ENCODE measurements at places on chromosomes 6 and 20.

GRCh38 chr6:145621776-145622175 lies 113.5 kb downstream of the EPM2A start:
- peaks cover 4% of the 10 kb centered on the region for H3K4me1 ChIP-seq
- H3K36me3 ChIP-seq = no peaks in the 10 kb centered on the region
- no peak overlapping the region for H3K4me3 ChIP-seq
- no peaks in the 10 kb centered on the region for H3K27me3 ChIP-seq
- no peak overlapping the region for H3K27ac ChIP-seq

GRCh38 chr20:51460569-51461265 lies 81.8 kb downstream of the NFATC2 start:
- H3K4me3 ChIP-seq = no peak overlapping the region
- H3K27me3 ChIP-seq = no peaks in the 10 kb centered on the region
- no peak for DNase-seq
- H3K4me1 ChIP-seq = peaks cover 20% of the 10 kb centered on the region

DNA sequence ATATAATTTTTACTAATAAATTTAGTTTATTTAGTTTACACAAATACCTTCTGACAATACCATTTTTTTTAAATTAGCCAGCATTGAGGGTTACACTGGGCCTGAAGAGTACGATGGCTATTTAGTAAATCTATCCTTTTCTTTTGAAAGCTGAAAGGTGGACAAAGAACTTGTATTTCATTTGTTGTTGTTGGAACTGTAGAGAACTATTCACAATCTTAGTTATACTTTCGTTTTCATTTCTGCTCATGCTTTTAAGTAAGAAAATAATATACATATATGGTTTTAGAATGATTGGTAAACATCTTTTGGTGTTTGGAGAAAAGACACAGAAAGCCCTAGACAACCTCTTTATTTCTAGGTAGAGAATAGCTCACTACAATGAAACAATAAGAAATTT lies 165.3 kb upstream of the FAM83B start:
- no peaks in the 10 kb centered on the region for H3K36me3 ChIP-seq
- no peak overlapping the region for H3K4me3 ChIP-seq
- DNase-seq = no peak
- H3K27ac ChIP-seq = no peak overlapping the region

- no peak overlapping the region for H3K27ac ChIP-seq
- no peaks in the 10 kb centered on the region for H3K36me3 ChIP-seq
- H3K27me3 ChIP-seq = no peaks in the 10 kb centered on the region
- H3K4me3 ChIP-seq = no peak overlapping the region
- DNase-seq = no peak
- no peaks in the 10 kb centered on the region for H3K4me1 ChIP-seq
Observed at GRCh38 chr6:166736634-166737033, 109.6 kb upstream of the RPS6KA2 start.

DNA sequence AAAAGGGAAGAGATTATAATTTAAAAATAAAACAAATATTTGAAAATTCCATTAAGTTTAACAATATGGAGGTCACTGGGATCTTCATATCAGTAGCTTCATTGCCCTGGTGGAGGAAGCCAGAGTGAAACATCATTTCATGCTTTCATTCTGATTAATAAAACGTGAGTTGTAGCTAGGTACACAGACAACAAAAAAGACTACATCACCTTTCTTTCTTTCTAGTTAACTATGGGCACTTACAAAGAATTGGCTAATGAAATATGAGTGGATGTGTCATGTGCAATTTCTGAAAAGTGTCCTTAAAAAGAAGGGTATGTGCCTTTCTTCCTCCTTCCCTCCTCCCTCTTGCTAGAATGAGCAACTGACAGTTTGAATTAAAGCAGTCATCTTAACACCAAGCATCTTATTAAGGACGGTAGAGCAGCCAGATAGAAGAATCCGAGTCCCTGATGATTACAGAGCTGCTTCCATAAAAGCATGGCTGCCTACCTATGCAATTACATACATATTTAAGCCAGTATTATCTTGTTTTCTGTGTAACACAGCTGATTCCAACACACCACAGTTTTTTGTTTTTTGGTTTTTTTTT lies 3.4 kb downstream of the SERAC1 start:
- H3K27ac ChIP-seq = peak overlapping the region; percentile 19
- H3K4me1 ChIP-seq = peaks cover 34% of the 10 kb centered on the region
- no peaks in the 10 kb centered on the region for H3K27me3 ChIP-seq
- peaks cover 8% of the 10 kb centered on the region for H3K36me3 ChIP-seq

GRCh38 chr20:34831936-34832335 lies 6.5 kb upstream of the NCOA6 start:
- H3K4me3 ChIP-seq = no peak overlapping the region
- no peak for DNase-seq
- no peaks in the 10 kb centered on the region for H3K36me3 ChIP-seq
- peaks cover 23% of the 10 kb centered on the region for H3K27me3 ChIP-seq

- H3K4me3 ChIP-seq = peak overlapping the region; percentile 76
- H3K4me1 ChIP-seq = peaks cover 52% of the 10 kb centered on the region
- no peaks in the 10 kb centered on the region for H3K27me3 ChIP-seq
- peak; percentile 69 for DNase-seq
Observed at GRCh38 chr6:127971945-127972391, 71.1 kb upstream of the THEMIS start.

GRCh38 chr20:23005776-23006175 lies 29.3 kb upstream of the SSTR4 start:
- no peak overlapping the region for H3K27ac ChIP-seq
- no peak for DNase-seq
- no peaks in the 10 kb centered on the region for H3K4me1 ChIP-seq
- H3K36me3 ChIP-seq = no peaks in the 10 kb centered on the region
- H3K27me3 ChIP-seq = no peaks in the 10 kb centered on the region
- no peak overlapping the region for H3K4me3 ChIP-seq

DNA sequence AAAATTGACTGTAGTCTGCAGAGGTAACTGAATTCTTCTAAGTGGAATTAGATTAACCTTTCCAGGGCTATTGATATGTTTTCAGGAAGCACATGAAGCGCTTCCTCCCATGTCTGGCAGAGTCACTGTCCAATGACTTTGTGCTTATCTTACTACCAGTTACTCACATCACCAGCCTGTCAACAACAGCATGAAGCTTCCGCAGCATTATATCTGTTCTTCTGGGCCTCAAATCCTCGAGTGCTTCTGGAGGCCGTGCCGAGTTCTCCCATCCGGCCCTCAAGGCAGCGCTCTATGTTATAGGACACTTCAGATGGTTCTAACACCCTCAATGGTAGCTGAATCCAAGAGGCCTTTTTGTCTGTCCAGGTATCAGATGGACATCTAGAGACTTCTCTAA lies 33.2 kb downstream of the PSMG4 start:
- H3K27me3 ChIP-seq = no peaks in the 10 kb centered on the region
- H3K27ac ChIP-seq = no peak overlapping the region
- H3K4me3 ChIP-seq = no peak overlapping the region
- no peak for DNase-seq

- H3K27ac ChIP-seq = no peak overlapping the region
- H3K36me3 ChIP-seq = no peaks in the 10 kb centered on the region
- H3K4me1 ChIP-seq = no peaks in the 10 kb centered on the region
- DNase-seq = no peak
Observed at GRCh38 chr6:64376394-64376793, 740.8 kb downstream of the PHF3 start.

All from activated T-helper 2 cell treated with anti-CD3 and anti-CD28 coated beads, Interferon-gamma antibody, Interleukin-2, Interleukin-4, amounts not matched to agents 10 μg/mL and 5 μg/mL and 100 μg/mL, durations not matched to agents 14 hours and 24 hours and 36 hours (primary cell).